H9 (cell line): ENCODE measurements at places on chromosomes 16 and 17. TPM values are rescaled to one million over a fixed set of nuclear protein-coding genes. Genes with fewer than 3 reads are reported as not detected.

LITAFD gene
- total RNA-seq = not detected in 2 replicates

FAM171A2 gene
- 27.3 and 27.5 TPM in 2 replicates for total RNA-seq

CETP gene
- not detected in 2 replicates for total RNA-seq

SLC22A31 gene
- total RNA-seq = 7.7 and 8.1 TPM in 2 replicates

GRCh38 chr16:57900796-57901479 is 70.0 kb downstream of the CNGB1 start:
- no peaks in the 10 kb centered on the region for H3K36me3 ChIP-seq
- no peak overlapping the region for H3K27ac ChIP-seq
- DNase-seq = no peak
- H3K4me3 ChIP-seq = no peak overlapping the region

- DNase-seq = no peak
- H3K4me3 ChIP-seq = no peak overlapping the region
- H3K4me1 ChIP-seq = no peaks in the 10 kb centered on the region
Observed at GRCh38 chr17:70259400-70259799, 90.1 kb downstream of the KCNJ2 start.

- H3K27me3 ChIP-seq = no peaks in the 10 kb centered on the region
- no peaks in the 10 kb centered on the region for H3K36me3 ChIP-seq
- peak overlapping the region; percentile 72 for H3K4me3 ChIP-seq
- peak; percentile 98 for DNase-seq
- no peak overlapping the region for H3K27ac ChIP-seq
Observed at GRCh38 chr17:6496116-6496481, 51.8 kb downstream of the PIMREG start.

GRCh38 chr16:11848842-11849241 is 2.5 kb downstream of the RSL1D1 start:
- no peaks in the 10 kb centered on the region for H3K27me3 ChIP-seq
- peaks cover 51% of the 10 kb centered on the region for H3K36me3 ChIP-seq
- H3K27ac ChIP-seq = no peak overlapping the region
- peak overlapping the region; percentile 53 for H3K4me3 ChIP-seq
- no peak for DNase-seq

DNA sequence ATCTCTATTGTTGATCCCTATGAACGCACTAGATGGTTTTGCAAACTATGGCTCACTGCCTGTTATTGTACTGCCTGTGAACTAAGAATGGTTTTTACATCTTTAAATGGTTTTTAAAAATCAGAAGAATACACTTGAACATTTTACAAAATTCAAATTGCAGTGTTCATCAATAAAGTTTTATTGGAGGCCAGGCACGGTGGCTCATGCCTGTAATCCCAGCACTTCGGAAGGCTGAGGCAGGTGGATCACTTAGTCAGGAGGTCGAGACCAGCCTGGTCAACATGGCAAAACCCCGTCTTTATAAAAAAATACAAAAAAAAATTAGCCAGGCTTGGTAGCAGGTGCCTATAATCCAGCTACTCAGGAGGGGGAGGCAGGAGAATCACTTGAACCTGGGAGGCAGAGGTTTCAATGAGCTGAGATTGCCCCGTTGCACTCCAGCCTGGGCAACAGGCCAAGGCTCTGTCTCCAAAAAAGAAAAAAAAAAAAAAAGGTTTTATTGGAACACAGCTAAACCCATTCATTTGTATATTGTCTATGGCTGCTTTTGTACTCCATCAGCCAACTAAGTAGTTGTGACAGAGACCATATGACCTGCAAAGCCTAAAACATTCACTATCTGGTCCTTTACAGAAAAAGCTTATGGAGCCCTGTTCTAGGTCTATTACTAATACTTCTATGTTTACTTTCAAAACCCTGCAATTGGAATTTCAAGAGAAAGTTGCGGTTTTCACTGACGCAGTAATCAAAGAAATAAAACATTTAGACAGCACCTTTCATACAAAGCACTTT is 18.9 kb downstream of the IKZF3 start:
- H3K36me3 ChIP-seq = no peaks in the 10 kb centered on the region
- H3K4me1 ChIP-seq = no peaks in the 10 kb centered on the region
- no peak overlapping the region for H3K4me3 ChIP-seq
- H3K27me3 ChIP-seq = no peaks in the 10 kb centered on the region
- no peak for DNase-seq

DNA sequence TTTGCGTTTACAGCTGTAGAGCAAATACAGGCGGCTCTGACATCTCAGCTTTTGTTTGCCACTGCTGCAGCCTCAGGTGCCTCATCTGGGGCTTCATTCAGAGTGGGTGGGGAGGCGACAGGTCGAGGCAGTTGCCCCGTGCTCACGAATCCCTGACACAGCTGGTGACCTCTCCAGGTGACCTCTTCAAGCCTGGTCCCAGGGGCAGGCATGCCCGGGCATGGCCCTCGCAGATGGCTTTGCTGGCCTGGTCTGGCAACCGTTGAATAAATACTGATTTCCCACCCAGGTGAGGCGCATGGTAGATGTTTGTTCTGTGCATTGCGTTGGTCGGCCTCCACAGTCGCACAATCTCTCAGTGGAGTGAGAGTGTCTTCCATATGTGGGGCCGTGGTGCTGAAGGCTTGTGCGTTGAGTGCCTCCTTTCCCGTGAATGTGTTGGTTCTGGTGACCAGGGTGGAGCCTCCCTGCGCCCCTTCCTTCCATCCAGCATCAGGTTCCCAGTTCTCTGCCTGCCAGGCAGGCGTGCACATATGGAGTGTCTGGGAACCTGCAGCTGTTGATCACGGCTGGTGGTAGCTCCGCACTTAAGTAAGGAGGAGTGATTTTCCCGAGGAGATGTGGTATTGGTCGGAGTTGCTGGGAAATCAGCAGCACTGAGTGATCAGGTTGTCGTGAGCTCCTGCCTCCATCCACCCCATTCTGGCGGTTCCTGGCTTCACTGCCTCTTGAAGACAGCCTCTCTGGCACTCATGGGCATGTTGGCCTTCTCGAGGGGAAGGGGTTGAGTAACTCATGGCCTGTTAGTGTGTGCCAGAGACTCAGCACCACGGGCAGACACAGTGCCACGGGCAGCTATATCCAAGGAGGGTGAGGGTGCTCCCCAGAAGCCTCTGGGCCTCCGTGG is 149.7 kb downstream of the RPTOR start:
- H3K4me3 ChIP-seq = no peak overlapping the region
